ENCODE measurements at places on chromosomes 12 and 14. TPM values are rescaled to one million over a fixed set of nuclear protein-coding genes. Genes with fewer than 3 reads are reported as not detected.

The LTB4R gene
- total RNA-seq: 4.8 TPM

The HOXC13 gene
- total RNA-seq: 93.5 TPM

The KIF26A gene
- total RNA-seq: 4.4 TPM

The CSRNP2 gene
- 50.5 TPM for total RNA-seq

The PTHLH gene
- 2.2 TPM for total RNA-seq

The OR8S1 gene
- total RNA-seq: not detected

The ASCL1 gene
- total RNA-seq: not detected

The IGFBP6 gene
- 4.7 TPM for total RNA-seq

DNA sequence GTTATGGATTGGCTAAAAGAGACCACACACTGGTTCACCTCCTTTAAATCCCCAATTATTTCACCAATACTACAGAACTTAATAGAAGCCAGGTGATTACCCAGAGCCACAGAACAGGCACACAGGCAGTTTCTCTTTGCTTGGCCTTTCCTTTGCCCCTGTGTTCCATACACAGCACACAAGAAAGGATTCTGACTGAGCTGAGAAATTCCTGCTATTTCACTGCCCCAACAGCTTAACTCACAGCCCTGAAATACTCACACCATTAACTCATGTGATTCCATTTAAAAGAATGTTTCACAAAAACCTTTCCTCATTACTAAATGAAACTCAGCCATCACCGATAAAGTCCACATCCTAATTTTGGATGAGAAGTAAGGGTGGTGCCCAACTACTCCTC lies 133.6 kb downstream of the MED13L start:
- peaks cover 75% of the 10 kb centered on the region for H3K4me1 ChIP-seq
- no peak for DNase-seq
- no peaks in the 10 kb centered on the region for H3K27me3 ChIP-seq
- H3K4me3 ChIP-seq: no peak overlapping the region
- peak overlapping the region; percentile 76 for H3K27ac ChIP-seq

GRCh38 chr14:42929806-42930480 lies 1323.3 kb downstream of the LRFN5 start:
- H3K36me3 ChIP-seq: no peaks in the 10 kb centered on the region
- no peak for DNase-seq
- no peak overlapping the region for H3K27ac ChIP-seq
- H3K27me3 ChIP-seq: no peaks in the 10 kb centered on the region

DNA sequence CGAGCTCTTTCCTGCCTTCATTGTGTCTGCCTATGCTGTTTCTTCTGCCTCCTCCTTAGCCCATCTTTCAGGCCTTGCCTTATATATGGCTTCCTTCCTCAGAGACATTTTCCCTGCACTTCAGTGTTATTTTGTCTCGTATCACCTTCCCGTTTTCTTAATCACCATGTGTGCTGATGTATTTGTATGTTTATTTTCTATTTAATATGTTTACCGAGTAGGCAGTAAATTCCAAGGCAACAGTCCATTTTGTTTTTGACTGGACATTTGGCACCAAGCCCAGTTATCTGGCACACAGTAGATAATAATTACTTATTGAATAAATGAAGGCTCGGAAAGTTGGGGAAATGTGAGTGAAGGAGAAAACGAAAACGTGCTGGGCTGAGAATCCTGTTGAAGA lies 4.6 kb upstream of the POU6F1 start:
- H3K4me3 ChIP-seq: peak overlapping the region; percentile 3
- H3K27me3 ChIP-seq: no peaks in the 10 kb centered on the region
- peak overlapping the region; percentile 25 for H3K27ac ChIP-seq
- no peak for DNase-seq
- no peaks in the 10 kb centered on the region for H3K36me3 ChIP-seq

GRCh38 chr12:26748741-26749431 lies 84.1 kb downstream of the ITPR2 start:
- H3K36me3 ChIP-seq: no peaks in the 10 kb centered on the region
- no peak overlapping the region for H3K4me3 ChIP-seq
- H3K27me3 ChIP-seq: no peaks in the 10 kb centered on the region
- no peak for DNase-seq
- peaks cover 7% of the 10 kb centered on the region for H3K4me1 ChIP-seq
- H3K27ac ChIP-seq: no peak overlapping the region

DNA sequence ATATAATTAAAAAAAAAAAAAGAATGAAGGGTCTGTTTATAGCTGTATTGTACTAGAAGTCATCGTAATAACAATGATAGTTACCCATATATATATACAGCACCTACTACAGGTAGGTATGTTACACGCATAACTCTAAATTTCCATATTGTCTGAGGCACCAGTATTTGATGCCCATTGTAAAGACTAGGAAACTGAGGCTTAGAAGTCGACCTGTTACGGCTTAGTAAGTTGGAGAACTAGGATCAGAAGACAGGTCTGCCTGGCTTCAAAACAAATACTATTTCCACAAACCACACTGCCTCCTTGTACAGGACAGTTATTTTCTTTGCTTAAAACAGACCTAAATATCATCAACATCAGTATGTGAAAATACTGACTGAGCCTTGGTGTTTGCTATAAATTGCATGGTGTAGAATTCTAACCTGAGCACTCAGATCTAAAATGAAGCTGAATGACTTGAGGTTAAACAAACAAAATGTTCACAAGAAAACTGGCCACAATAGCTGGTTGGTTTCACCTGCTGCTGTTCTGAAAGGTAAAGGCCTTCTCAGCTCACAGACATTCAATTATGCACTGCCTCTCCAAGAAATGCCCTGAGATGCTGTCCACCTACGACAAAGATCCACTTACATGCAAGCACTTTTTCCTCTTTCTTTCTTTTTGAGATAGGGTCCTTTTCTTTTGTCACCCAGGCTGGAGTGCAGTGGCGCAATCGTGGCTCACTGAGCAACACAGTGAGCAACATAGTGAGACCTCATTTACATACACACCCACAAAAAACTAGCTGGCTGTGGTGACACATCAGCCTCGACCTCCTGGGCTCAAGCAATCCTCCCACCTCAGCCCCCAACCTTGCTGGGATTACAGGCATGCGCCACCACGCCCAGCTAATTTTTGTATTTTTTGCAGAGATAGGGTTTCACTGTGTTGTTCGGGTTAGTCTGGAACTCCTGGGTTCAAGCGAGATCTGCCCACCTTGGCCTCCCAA lies 35.7 kb downstream of the SSH1 start:
- H3K36me3 ChIP-seq: peaks cover 4% of the 10 kb centered on the region
- H3K27ac ChIP-seq: no peak overlapping the region
- no peak overlapping the region for H3K4me3 ChIP-seq
- H3K4me1 ChIP-seq: peaks cover 37% of the 10 kb centered on the region

DNA sequence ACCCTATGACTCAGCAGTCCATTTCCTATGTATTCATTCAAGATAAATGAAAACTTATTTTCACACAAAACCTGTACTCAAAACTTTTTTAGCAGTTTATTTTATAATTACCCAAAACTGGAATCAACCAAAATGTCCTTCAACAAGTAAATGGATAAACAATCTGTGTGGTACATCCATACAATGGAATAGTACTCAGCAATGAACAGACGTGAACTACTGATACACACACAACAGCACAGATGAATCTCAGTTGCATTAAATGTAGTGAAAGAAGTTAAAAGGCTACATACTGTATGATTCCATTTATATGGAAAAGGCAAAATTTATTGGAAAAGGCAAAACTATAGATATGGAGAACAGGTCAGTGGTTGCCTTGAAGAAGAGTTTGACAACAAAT lies 90.1 kb downstream of the KIAA0586 start:
- H3K4me1 ChIP-seq: no peaks in the 10 kb centered on the region
- H3K27ac ChIP-seq: no peak overlapping the region
- H3K27me3 ChIP-seq: no peaks in the 10 kb centered on the region
- no peak for DNase-seq
- no peak overlapping the region for H3K4me3 ChIP-seq

DNA sequence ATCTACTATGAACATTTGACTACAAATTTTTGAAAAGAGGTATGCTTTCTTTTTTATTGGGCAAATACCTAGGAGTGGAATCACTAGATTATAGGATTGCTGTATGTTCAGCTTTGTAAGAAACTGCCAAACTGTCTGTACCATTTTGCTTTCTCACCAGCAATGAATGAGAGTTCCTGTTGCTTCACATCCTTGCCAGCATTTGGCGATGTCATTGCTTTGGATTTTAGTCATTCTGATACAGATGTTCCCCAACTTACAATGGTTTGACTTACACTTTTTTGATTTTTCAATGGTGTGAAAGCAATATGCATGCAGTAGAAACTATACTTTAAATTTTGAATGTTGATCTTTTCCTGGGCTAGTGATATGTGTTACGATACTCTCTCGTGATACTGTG lies 328.7 kb downstream of the RAD51B start:
- no peaks in the 10 kb centered on the region for H3K27me3 ChIP-seq
- no peak for DNase-seq
- no peak overlapping the region for H3K4me3 ChIP-seq
- H3K36me3 ChIP-seq: no peaks in the 10 kb centered on the region
- no peaks in the 10 kb centered on the region for H3K4me1 ChIP-seq

- H3K4me3 ChIP-seq: no peak overlapping the region
- H3K27ac ChIP-seq: no peak overlapping the region
- H3K27me3 ChIP-seq: no peaks in the 10 kb centered on the region
- H3K4me1 ChIP-seq: no peaks in the 10 kb centered on the region
- H3K36me3 ChIP-seq: no peaks in the 10 kb centered on the region
- DNase-seq: no peak
These were observed 76.1 kb downstream of the DHRS2 start for GRCh38 chr14:23712287-23712686.

DNA sequence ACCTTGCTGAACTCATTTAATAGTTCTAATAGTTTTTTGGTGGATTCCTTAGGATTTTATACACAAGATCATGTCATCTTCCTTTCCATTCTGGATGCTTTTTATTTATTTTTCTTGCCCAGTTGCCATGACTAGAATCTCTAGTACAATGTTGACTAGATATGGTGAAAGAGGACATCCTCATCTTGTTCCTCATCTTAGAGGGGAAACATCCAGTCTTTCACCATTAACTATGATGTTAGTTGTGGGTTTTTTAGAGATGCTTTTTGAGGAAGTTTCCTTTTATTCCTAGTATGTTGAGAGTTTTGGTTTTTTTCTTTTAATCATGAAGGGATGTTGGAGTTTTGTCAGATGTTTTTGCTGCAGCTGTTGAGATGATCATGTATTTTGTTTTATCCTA lies 8.7 kb downstream of the ANKRD13A start:
- H3K4me3 ChIP-seq: no peak overlapping the region
- DNase-seq: no peak
- no peaks in the 10 kb centered on the region for H3K4me1 ChIP-seq
- H3K27ac ChIP-seq: no peak overlapping the region
- H3K36me3 ChIP-seq: no peaks in the 10 kb centered on the region
- H3K27me3 ChIP-seq: no peaks in the 10 kb centered on the region

DNA sequence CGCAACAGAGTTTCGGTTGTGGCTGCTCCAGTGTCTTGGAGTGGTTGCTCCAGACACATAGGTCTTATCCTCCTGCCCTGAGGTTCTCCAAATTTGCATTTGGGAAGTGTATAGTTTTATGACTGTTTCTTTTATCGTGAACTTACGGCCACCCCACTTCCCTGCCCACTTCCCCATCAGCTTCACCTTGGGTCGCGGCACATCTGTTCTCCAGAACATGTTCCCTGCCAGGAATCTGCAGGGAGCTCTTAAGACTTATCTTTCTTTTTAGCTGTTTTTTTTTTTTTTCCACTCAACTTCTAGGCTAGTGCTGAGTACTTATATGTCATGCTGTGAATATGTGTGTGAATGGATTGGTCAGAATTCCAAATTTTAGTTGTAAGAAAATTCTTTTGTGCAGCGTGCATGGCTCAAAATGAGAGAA lies 75.4 kb downstream of the ETV6 start:
- H3K36me3 ChIP-seq: no peaks in the 10 kb centered on the region
- H3K27ac ChIP-seq: no peak overlapping the region
- H3K27me3 ChIP-seq: no peaks in the 10 kb centered on the region
- no peak overlapping the region for H3K4me3 ChIP-seq
- H3K4me1 ChIP-seq: no peaks in the 10 kb centered on the region
- DNase-seq: no peak

- no peak for DNase-seq
- no peaks in the 10 kb centered on the region for H3K36me3 ChIP-seq
- H3K4me1 ChIP-seq: no peaks in the 10 kb centered on the region
- no peak overlapping the region for H3K4me3 ChIP-seq
These were observed 344.1 kb upstream of the LMO3 start for GRCh38 chr12:16949871-16950667.

- H3K4me3 ChIP-seq: no peak overlapping the region
- H3K27me3 ChIP-seq: peaks cover 5% of the 10 kb centered on the region
- no peaks in the 10 kb centered on the region for H3K36me3 ChIP-seq
- H3K4me1 ChIP-seq: peaks cover 5% of the 10 kb centered on the region
- H3K27ac ChIP-seq: no peak overlapping the region
- no peak for DNase-seq
These were observed 1.9 kb downstream of the SYT1 start for GRCh38 chr12:78866518-78866917.

- no peak overlapping the region for H3K4me3 ChIP-seq
- H3K36me3 ChIP-seq: no peaks in the 10 kb centered on the region
- no peak overlapping the region for H3K27ac ChIP-seq
- no peak for DNase-seq
- no peaks in the 10 kb centered on the region for H3K4me1 ChIP-seq
These were observed 113.9 kb upstream of the PELI2 start for GRCh38 chr14:56004323-56004722.

DNA sequence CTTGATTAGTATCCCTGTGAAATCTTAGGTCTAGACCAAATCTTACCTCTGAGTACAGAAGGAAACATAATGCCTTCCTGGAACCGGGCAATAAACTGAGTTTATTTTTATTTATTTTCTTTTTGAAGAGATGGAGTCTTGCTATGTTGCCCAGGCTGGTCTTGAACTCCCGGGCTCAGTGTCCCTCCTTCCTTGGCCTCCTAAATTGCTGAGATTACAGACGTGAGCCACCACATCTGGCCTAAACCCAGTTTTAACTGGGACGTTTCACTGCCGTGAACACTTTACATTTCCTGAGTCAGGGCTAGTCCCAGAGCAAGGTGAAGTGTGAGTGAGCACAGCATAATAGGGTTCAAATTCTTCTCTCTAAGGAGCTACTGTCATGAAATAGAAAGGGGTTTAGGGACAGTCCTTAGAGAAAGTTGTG lies 671 bp downstream of the GUCY2C start:
- H3K27me3 ChIP-seq: no peaks in the 10 kb centered on the region
- no peaks in the 10 kb centered on the region for H3K4me1 ChIP-seq
- no peak overlapping the region for H3K4me3 ChIP-seq
- no peak overlapping the region for H3K27ac ChIP-seq
- no peaks in the 10 kb centered on the region for H3K36me3 ChIP-seq
- DNase-seq: no peak

GRCh38 chr14:35689000-35689460 lies 120.1 kb downstream of the RALGAPA1 start:
- DNase-seq: no peak
- H3K27ac ChIP-seq: no peak overlapping the region
- H3K4me1 ChIP-seq: no peaks in the 10 kb centered on the region
- H3K27me3 ChIP-seq: no peaks in the 10 kb centered on the region
- H3K4me3 ChIP-seq: no peak overlapping the region
- H3K36me3 ChIP-seq: peaks cover 2% of the 10 kb centered on the region

DNA sequence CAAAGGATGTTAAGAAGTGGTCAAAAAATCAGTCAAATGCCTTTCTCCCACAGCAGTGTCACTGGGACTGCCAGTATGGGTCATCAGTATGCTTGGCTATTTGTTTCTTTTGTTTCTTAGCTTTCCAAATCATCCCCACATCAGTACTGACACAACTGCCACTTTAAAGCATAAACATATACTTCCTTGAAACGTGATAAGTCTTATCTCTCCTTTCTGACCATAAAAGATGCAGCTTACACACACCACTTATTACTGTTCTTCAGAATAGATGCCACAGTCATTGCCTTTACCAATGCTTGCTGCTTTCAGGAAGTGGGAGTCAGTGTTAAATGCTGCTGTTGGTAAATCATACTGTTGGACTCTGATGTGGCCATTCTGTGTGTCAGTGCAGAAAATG lies 18.6 kb upstream of the GARIN2 start:
- H3K36me3 ChIP-seq: no peaks in the 10 kb centered on the region
- DNase-seq: no peak
- peaks cover 18% of the 10 kb centered on the region for H3K4me1 ChIP-seq
